Posterior vena cava (tissue), 2 donors: ENCODE measurements at places on chromosomes 11 and 22. TPM values are rescaled to one million over a fixed set of nuclear protein-coding genes. Genes with fewer than 3 reads are reported as not detected.

DNA sequence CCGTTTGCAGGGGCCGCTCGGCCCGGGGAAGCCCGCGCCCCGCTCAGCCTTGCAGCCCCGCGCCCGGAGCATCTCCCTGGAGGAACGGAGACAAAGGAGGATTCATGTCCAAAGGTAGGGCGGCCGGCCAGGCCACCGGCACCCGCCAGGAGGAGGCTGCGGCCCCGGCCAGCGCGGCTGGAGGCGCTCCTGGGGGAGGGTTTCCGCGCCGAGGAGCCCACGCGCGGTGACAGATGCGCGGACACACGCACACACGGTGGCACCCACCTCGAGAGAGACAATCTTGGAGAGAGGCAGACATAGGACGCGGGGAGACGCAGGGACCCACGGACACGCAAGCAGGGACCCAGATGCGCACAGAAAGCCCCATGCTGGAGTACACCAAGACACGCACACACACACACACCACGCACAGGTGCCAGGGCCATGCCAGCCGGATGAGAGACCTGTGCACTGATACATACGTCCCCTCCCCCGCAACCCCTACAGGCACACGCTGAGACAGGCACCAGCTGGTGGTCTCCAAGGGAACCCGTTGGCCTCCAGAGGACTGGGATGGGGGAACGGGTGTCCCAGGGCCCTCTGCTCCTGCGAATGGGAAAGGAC lies 7.8 kb downstream of the SEPTIN3 start:
- DNase-seq, result no peak

DNA sequence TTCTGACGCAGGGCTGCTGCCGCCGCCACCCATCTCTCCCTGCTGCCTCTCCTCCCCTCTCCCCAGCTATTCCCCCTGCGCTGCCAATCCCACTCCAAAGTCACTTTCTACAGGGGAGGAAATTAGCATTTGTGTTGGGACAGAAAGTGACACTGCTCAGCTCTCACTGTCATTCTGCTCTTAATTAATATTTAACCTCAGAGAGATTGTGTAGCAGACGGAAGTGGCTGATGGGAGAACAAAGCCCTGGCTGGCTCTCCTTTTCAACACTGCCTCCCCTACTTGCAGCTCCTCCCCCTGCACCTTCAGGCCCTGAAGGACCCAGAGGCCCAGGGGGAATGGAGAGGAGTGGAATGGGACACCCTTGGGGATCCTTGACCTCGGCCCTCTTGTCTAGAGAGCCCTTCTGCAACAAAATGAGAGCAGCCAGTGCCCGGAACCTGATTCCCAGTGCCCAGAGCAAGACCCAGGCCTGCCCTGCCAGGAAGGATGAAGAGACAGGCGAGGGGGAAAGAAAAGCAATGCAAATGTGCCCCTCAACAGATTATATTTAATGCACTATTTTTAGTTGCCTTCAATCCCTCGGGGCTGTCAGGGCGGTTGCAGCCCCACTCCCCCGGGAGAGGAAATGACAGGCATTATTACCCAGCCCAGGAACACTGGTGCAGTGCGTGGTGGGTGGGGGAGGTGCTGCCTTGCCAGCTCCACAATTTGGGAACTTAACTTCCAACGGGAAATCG lies 14.6 kb upstream of the NRGN start:
- DNase-seq, result no peak

- peak; percentile 76 for DNase-seq
Observed at GRCh38 chr22:49975543-49976389, 15.2 kb downstream of the PIM3 start.

GRCh38 chr11:75349521-75350116 lies 1.8 kb downstream of the ARRB1 start:
- DNase-seq, result no peak

- no peak for DNase-seq
Observed at GRCh38 chr22:28560046-28560742, 119.4 kb downstream of the TTC28 start.

- DNase-seq, result no peak
Observed at GRCh38 chr11:119643212-119643875, 85.7 kb downstream of the NECTIN1 start.

Gene ELFN2
- total RNA-seq, result 0.05 TPM

DNA sequence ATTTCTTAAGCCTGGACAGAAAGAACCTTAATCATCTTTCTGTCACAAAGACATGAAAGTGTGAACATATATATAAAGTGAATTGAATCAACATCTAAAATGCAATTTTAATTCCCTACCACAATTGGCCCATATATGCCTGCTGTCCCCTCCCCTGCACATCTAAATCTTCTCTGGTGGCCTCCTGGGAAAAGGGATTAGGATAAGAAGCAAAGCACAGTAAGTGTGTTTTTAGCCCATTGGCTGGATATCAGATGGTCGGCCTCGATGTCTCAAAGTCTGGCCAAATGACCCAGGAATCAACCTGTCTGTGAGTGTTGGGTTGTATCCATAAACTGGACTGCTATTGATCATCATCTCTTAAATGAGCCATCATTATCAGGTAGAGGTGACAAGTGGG lies 5.8 kb downstream of the MMP3 start:
- no peak for DNase-seq

- no peak for DNase-seq
Observed at GRCh38 chr11:99349151-99349673, 328.5 kb downstream of the CNTN5 start.

Gene MS4A3
- not detected for total RNA-seq

DNA sequence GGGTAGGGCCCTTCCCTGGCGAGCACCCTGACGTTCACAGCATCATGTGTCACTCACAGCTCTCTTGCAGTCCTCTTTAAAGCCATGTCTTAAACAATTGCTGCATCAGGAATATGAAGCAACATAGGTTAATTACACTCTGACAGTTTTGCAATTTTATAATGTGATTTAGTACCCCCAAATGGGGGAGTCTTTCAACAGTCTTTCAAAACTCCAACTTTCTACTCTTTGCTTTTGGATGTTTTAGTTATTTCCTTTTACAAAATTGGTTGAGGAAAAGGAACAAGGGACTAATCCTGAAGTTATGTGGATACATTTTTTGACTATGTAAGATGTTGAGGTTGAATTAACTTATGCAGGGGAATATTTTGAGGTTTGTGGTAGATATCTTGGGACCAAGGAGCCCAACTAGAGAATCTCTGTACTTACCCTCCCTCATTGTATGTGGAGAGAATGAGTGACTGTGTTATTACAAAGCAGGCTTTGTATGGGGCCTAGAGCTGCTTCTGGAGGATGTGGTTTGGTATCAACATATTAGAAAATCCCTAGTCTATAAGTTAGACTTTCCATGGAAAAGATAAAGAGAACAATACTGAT lies at the start of gene MMP8:
Gene MMP8, minus strand, starts transcription at position 51 of the 597 bp plus-strand sequence. CDS start 99 bp downstream, outside the sequence.
- DNase-seq, result no peak

DNA sequence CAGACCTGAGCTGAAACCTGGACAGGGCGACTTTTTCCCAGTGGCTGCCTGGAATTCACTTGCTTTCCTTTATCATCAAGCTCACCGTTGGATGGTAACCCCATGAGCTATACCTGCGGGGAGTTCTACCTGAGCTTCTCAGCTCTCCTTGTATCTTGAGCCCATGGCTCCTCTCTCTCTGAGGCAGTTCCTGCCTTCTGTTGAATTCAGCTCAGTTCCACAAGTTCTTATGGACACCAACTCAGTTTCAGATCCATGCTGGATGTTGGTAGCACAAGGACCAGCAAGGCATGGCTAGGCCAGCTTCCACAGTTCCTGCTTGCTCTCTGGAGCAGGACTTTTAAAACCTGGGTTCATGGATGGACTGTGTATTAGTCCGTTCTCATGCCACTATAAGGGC lies 58.3 kb upstream of the AMPD3 start:
- DNase-seq, result no peak

DNA sequence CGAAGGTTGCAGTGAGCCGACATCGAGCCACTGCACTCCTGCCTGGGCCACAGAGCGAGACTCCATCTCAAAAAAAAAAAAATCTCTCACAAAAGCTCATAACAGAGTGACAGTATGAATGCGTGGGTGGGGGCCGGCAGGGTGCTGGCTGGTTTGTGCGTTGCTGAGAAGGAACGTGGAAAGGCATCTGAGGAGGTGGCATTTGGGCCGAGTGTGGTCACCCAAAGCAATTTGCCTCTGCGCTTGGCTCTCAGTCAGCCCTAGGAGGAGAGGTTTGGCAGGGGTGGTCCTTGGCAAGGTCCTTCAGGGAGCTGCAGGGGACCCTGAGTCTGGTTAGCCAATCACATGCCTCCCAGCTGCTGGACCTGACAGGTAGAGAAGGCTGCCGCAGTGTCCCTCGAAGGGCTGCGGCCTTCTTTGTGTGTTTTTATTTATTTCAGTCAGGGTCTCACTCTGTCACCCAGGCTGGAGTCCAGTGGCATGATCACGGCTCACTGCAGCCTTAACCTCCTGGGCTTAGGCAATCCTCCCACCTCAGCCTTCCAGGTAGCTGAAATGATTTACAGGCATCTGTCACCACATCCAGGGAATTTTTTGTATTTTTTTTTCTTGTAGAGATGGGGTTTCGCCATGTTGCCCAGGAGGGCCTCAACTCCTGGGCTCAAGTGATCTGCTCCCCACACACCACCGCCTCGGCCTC lies 23.5 kb upstream of the OSBPL5 start:
- no peak for DNase-seq

DNA sequence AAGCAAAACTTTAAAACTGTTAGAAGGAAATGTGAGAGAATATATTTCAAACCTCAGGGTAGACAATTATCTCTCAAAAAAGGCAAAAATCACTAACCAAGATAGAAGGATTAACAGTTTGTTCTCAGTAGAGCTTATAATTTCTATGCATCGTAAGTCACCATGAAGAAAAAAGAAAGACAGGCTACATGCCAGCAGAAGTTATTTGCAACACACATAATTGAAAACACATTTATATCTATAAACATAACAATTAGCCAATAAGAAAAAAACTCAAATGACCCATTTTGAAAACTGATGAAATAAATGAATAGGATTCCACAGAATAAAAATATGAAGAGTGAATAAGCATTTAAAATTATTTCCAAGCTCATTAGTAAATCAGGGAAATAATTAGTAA lies 24.4 kb upstream of the SNX19 start:
- no peak for DNase-seq

Gene SAMM50
- 20.8 TPM for total RNA-seq

- no peak for DNase-seq
Observed at GRCh38 chr11:123302751-123303195, 107.7 kb upstream of the CLMP start.

DNA sequence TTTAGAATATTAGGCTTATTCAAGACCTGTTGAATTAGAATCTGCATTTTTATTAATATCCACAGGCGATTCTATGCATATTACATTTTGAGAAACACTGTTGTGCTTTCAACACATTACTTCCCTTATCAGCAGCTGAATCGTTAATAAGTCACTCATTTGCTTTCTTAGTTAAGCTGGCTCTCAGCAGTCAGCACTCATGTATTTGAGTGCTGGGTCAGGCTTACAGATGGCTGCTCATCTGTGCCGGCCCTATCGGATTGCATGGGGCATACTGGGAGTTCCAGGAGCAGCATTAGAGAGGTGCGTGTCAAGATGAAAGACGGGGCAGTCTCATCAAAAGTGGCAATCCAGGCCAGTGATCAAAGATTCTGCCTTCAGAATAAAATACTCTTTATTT lies 10.8 kb upstream of the OR51L1 start:
- DNase-seq, result no peak

GRCh38 chr11:44267750-44268613 lies 42.0 kb downstream of the ALX4 start:
- peak; percentile 55 for DNase-seq

GRCh38 chr11:36193290-36193619 lies 96.0 kb downstream of the COMMD9 start:
- no peak for DNase-seq

- peak; percentile 86 for DNase-seq
Observed at GRCh38 chr11:120564573-120565311, 53.2 kb downstream of the GRIK4 start.

GRCh38 chr11:12808519-12808918 lies 134.3 kb downstream of the TEAD1 start:
- DNase-seq, result no peak

Gene OR51F2
- not detected for total RNA-seq

GRCh38 chr22:39422721-39423120 lies 23.1 kb downstream of the TAB1 start:
- no peak for DNase-seq

- no peak for DNase-seq
Observed at GRCh38 chr11:128757886-128758612, 64.2 kb downstream of the FLI1 start.

GRCh38 chr11:121961321-121961801 lies 154.7 kb downstream of the BLID start:
- no peak for DNase-seq

Gene DEFB131B
- not detected for total RNA-seq

GRCh38 chr11:28621753-28622152 lies 513.6 kb downstream of the METTL15 start:
- no peak for DNase-seq

DNA sequence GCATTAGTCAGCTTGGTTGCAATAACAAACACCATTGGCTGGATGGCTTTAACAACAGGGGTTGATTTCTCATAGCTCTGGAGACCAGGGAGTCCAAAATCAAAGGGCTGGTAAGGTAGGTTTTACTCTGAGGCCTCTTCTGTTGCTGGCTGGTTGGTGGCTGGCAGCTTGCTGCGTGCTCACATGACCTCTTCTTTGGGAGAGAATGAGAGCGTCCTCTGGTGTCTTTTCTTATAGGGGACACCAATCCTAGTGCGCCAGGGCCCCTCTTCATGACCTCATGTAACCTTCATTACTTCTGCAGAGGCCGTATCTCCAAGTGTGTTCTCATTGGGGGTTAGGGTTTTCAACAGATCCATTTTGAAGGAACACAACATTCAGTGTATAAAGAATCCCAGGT lies 1308.3 kb downstream of the TBC1D22A start:
- DNase-seq, result no peak

Gene RHOG
- 52.0 TPM for total RNA-seq

GRCh38 chr11:134486106-134486505 lies 74.1 kb upstream of the B3GAT1 start:
- no peak for DNase-seq
